ENCODE measurements at places on chromosomes 11 and 22.

GRCh38 chr11:119567688-119568582 lies 145.0 kb upstream of the THY1 start:
- DNase-seq: no peak

- DNase-seq: peak; percentile 77
These were observed 407.3 kb downstream of the TMEM135 start for GRCh38 chr11:87444993-87445392.

GRCh38 chr11:83674102-83674896 lies 388.1 kb upstream of the CCDC90B start:
- no peak for DNase-seq

DNA sequence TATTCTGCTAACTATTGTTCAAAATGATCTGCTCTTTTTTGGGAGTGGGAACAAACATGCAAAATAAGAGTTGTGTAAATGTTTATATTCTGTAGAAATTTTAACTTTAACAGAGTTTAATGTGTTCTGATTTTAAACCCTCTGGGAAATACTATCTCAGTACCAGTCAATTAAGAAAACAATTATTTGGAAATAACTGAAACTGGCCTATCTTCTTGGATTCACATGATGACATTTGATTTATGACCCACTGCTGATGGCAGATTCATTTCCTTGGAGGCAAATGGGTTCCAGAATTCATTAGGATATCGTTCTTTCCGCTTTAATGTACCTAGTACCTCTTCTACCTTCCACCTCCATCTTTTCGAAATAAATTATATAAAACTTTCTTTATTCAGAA lies 5.5 kb downstream of the SIK2 start:
- no peak for DNase-seq

GRCh38 chr11:82883853-82884252 lies 16.4 kb downstream of the PRCP start:
- DNase-seq: no peak

- DNase-seq: no peak
These were observed 16.5 kb downstream of the LRRC10B start for GRCh38 chr11:61524963-61525587.

DNA sequence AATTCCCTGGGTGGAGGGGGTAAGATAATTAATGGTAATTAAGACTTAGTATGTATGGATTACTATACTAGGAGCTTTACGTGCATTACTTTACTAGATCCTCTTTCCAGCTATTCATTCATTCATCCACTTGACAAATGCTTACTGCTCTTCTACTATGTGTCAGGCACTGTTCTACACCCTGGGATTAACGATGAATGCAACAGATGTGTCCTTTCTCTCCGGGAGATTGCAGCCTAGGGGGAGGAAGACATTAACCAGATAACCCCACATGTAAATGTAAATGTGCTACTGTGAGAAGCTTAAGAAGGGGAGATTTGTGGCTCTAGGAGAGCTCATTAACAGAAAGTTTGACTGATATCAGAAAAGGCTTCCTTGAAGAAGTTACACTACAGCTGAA lies 1.7 kb downstream of the ANKK1 start:
- no peak for DNase-seq

- no peak for DNase-seq
These were observed 34.3 kb downstream of the PRR5L start for GRCh38 chr11:36330411-36330810.

GRCh38 chr11:9735236-9735635 lies 71.4 kb downstream of the SWAP70 start:
- no peak for DNase-seq

DNA sequence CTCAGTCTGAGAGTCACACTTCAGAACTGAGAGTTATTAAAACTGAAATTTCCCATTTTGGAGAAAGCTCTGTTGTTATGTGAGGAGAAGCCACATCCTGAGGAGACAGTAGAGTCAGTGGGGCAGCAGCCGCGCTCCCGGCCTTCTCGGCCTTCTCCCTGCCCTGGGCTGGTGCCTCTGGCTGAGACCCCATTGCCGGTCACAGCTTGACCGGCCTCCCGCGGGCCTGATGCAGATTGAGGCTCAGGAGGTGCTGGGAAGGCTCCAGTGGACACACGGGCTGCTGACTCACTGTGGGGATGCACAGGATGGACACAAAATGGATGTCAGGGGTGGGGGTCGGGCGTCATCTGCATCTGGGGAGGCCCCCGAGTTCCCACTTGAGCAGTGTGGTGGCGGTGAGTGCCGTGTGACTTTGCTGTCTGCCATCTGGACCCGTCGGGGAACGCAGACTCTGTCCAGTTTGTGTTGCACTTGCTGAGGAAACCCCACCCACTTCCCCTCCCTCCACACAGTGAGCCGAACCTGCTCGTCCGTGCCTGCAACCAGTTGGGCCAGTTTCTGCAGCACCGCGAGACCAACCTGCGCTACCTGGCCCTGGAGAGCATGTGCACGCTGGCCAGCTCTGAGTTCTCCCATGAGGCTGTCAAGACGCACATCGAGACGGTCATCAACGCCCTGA lies 50.1 kb downstream of the MUC6 start:
- no peak for DNase-seq

- no peak for DNase-seq
These were observed 18.0 kb downstream of the PKNOX2 start for GRCh38 chr11:125182573-125182972.

- no peak for DNase-seq
These were observed 64.8 kb downstream of the PAK1 start for GRCh38 chr11:77409046-77409445.

- no peak for DNase-seq
These were observed 19.2 kb upstream of the DGCR8 start for GRCh38 chr22:20060700-20061480.

GRCh38 chr11:103824116-103824515 lies 212.3 kb upstream of the DDI1 start:
- no peak for DNase-seq

GRCh38 chr11:75163921-75164849 lies 13.3 kb downstream of the SLCO2B1 start:
- DNase-seq: no peak

DNA sequence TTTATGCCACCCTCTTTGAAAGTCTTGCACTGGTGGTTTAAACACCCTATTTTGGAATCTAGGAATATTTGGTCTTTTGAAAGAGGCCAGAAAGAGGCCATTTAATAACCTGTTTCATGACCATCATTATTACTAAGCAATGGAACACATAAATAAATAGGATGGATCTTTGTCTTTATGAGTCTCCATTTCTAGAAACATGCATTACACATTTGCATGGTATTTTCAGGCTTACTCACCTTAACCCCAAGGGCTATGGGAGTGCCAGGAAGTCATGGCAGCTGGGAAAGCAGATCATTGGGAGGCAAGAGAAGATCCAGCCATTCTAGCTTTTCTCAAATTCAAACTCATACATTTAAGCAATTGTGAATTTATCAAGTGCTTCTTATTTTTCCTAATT lies 185.8 kb upstream of the POU2AF2 start:
- DNase-seq: peak; percentile 83

DNA sequence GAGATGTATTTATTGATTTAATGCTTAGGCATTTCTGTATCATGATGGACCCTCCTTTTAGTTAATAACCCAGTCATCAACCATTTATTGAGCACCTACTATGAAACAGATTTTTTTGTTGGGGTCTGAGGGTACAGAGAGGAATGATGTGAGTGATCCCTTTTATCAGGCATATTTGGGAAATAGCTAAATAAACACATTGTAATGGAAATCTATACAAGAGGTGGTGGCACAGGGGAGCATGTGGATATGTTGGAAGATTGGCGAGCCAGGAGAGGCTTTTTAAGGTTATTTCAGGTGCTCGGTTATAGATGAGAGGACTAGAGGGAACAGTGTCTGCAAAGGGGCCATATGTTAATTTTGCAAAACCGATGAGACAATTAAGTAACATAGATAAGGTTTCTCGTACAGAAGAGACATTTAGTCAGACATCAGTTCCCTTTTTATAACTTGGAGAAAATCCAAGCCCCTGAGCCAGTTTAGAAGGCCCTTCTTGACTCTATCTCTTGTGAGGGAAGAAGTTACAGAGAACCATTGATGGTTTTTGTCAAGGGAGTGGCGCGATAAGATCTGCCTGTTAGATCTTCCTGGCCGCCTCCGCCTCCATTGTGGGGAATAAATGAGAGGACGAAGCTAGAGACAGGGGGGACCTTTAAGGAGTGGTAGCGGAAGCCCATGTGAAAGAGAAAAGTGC lies 2.0 kb downstream of the ATXN10 start:
- DNase-seq: no peak

- DNase-seq: no peak
These were observed 3.5 kb downstream of the PHF21B start for GRCh38 chr22:45006111-45006963.

- DNase-seq: peak; percentile 9
These were observed 106.8 kb upstream of the ALX4 start for GRCh38 chr11:44416776-44417175.

DNA sequence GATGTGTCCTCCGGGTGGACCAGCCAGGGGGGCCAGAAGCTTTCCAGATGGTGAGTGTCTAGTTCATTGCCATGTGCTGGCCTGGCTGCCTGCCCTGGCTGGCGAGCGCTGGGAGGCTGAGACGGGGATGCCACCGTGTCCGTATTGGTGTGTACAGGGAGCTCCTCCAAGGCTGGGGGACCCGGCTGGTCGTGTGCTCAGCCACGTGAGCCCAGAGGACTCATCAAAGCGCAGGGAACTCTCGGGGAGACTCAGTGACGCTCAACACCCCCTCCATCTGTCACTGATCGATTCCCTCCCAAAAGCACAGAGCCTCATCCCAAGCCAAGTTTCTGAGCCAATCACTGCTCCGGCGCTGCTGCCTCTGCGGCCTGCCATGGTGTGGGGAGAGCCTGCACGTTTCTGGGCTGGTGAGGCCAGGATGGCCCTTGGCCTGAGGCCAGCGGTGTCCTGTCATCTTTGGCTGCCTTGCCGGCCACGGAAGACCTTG lies 423.7 kb downstream of the SHANK2 start:
- DNase-seq: no peak

All from NCI-H226 (cell line).